ENCODE measurements at places on chromosomes 3 and 15.

DNA sequence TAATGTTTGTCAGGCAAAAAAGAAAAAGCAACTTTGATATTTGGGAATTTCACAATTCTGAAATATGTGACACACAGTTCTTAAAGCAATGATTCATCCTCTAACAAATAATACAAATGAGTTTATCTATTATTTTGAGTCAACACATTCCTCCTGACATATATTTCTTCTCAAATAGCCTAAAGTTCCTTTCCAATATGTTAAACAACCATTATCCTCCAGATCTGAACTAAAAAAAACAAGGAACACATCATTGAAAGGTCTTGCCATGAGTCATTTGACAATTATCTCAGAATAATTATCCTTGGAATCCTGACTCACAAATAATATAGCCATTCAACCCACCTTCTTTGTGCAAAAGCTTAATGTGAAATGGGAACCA, 208.7 kb upstream of the CDIN1 start:
- no peak for DNase-seq

GRCh38 chr3:128060473-128061381, 8.5 kb downstream of the SEC61A1 start:
- no peak for DNase-seq

DNA sequence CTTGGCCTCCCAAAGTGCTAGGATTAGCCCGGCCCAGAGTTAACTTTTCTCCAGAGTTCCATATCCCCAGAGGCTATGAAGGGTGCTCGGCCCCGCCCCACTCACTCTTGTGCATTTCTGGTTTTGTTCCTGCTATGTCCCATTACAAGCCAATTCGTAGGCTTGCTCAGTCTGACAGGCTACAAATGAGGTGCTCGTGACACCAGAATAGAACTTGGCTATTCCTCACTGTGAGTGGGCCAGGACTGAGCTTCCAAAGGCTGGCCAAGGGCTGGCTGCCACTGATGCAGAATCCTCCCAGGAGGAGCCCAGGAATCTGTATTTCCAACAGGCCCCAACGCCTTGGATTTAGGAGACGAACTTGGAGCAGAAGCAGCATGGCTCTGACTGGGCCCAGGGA, 282.7 kb upstream of the C2CD4B start:
- no peak for DNase-seq

DNA sequence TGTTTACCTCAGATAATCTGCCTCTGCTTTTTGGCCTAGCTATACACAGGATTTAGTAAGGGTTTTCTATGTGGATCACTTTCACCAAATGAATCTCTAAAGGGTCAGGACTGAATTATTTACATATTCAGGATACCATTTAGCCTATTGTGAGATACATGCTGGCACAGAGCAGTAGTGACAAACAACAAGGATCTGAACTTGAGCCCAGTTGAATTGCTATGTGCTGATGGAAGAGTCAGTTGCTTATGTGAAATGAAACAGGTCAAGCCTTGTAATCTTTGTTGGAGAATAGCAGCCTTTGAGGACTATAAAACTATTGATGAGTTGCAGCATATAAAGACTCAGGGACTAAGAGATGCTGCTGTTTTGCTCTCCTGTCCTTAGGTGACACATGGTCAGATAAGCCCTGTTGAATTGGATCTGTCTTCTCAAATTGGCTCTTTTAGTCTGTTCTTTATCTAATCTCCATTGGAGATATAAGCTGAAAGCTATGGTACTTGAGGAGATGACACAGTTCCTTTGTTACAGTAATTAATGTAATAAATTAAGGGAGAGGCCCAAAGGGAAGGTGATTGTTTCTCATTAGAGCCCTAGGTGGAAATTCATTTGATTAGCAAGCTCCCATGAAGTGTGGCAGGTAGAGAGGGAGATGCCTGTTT, 30.4 kb downstream of the ZNF609 start:
- DNase-seq: no peak

DNA sequence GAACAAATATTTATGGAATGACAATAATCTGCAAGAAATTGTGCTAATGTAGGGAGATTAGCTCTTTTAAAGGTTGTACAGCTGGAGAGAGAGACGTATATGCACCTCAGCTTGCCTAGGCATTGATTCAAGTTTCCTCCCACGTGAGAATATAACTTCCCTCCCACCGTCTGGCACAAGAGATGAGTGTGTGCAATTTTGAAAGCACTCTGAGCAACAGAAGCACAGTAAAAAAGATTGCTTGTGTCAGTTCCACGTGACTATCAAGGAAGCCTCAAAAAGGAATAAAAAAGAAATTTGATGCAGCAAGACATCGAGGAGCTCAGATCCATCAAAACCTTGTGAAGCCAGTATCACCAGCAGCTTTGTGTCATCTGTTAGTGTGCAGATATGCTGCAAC, 435.3 kb downstream of the TUSC7 start:
- DNase-seq: no peak

GRCh38 chr3:87298111-87298718, 21.8 kb upstream of the POU1F1 start:
- DNase-seq: no peak

DNA sequence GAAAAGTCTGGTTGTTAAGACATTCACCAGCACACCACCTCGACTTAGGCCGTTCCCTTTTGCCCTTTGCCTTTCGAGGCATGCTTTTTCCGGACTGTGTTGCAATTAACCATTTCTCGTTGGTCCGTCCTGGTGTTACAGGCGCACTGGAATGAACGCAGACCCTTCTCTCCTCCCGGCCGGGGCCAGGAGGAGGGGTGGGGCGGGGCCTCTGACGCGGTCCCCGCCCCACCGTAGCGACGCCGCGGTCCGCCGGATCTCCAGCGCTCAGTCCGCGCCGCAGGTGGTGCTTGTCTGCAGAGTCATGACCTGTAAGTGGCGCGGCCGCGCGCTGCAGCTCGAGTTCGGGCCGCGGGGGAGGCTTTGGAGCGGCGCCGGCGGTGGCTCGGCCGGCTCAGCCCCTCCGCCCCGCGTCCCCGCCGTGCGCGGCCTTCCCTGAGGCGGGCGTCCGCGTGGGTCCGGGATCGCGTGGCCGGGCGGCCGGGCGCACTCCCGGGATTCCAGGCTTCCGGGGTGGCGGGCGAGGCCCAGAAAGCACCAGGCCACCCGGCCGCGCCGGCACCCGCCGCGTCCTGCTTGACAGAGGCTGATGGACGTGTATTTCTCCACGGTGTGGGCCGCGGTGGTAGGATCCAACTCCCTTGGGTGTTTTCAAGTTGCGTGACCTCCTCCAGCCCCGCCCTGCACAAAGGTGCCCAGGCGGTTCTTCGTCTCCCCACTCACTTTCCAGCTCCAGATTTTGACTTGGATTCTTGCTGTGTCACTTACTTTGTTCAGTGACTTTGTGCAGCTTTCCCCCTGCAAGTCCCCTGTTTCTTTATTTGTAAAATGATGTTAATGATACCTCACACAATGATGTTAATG, at the start of gene NIT2:
Gene NIT2 (plus strand): TSS at position 270 of the 864 bp plus-strand sequence. CDS start 35 bp downstream, at position 305.
- DNase-seq: peak; percentile 51

DNA sequence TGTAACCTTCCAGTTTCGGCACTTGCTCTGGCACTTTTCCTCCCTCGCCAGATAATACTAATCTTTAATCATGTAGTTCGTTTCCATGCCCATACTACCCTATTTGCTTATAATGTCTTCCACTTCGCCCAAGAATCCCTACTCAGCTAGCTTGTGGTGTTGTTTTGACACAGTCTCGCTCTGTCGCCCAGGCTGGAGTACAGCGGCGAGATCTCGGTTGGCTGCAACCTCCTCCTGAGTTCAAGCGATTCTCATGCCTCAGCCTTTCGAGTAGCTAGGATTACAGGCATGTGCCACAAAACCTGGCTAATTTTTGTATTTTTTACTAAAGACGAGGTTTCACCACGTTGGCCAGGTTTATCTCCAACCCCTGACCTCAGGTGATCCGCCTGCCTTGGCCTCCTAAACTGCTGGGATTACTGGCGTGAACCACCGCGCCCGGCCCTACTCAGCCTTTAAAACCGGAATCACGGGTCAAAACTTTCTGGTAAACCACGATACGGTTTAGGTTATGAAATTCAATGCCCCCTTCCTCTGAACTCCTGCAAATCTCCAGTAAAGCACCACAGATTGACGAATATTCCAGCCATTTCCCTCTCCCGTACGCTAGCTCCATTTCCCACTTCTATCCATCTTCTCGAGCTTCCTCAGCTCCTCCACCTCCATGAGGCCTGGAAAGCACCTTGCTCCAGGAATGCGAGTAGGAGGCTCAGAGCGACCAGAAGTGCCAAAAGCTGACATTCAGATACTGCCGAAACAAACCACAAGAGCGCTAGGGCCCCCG, 878 bp upstream of the RAD51 start:
- no peak for DNase-seq

GRCh38 chr3:113103588-113103987, 107.8 kb upstream of the BOC start:
- DNase-seq: no peak

GRCh38 chr3:141544697-141545096, 57.9 kb downstream of the RASA2 start:
- no peak for DNase-seq

- DNase-seq: no peak
These were observed 167.3 kb downstream of the SLCO3A1 start for GRCh38 chr15:92020804-92021203.

- no peak for DNase-seq
These were observed 12.5 kb downstream of the FBLN2 start for GRCh38 chr3:13561376-13561775.

GRCh38 chr3:171676601-171677175, 133.6 kb downstream of the PLD1 start:
- no peak for DNase-seq

- no peak for DNase-seq
These were observed 352 bp downstream of the CHRD start for GRCh38 chr3:184380185-184380626.
